ENCODE measurements at places on chromosomes 12 and 14.
A peak's percentile ranks its signal among the peaks of the same experiment; 100 is the strongest.

- no peak for DNase-seq
Measured at GRCh38 chr12:30691122-30691879, 4.4 kb downstream of the IPO8 start.

GRCh38 chr14:91341334-91341733, 76.3 kb downstream of the CCDC88C start:
- no peak for DNase-seq

GRCh38 chr12:84696908-84697540, 215.6 kb downstream of the SLC6A15 start:
- no peak for DNase-seq

- DNase-seq = no peak
Measured at GRCh38 chr12:92921877-92922276, 7.2 kb downstream of the EEA1 start.

DNA sequence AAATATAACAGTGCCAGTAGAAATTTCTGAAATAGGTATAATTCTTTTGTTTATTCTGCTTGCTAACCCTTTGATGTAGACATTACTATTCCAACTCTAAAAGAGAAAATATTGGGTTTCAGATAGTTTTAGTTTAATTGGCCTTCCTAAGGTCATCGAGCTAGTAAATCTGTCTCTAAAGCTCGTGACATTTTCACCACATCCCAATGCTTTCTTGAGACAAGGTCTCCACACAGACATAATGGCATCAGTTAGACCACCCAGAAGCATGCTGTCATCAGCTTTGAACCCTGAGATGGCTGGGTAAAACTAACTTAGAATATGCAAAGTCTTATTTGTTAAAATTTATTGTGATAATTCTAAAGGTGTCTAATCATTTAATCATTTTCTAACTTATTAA, 52.0 kb downstream of the PIK3C2G start:
- DNase-seq = no peak

GRCh38 chr12:124493809-124494750, 73.3 kb downstream of the NCOR2 start:
- no peak for DNase-seq

- no peak for DNase-seq
Measured at GRCh38 chr12:56683-57346, 9.8 kb upstream of the IQSEC3 start.

- no peak for DNase-seq
Measured at GRCh38 chr12:45518291-45519235, 210.9 kb upstream of the ARID2 start.

GRCh38 chr12:80470403-80470802, 26.4 kb downstream of the PTPRQ start:
- DNase-seq = no peak

GRCh38 chr12:13841358-13841757, 140.0 kb downstream of the GRIN2B start:
- DNase-seq = no peak

DNA sequence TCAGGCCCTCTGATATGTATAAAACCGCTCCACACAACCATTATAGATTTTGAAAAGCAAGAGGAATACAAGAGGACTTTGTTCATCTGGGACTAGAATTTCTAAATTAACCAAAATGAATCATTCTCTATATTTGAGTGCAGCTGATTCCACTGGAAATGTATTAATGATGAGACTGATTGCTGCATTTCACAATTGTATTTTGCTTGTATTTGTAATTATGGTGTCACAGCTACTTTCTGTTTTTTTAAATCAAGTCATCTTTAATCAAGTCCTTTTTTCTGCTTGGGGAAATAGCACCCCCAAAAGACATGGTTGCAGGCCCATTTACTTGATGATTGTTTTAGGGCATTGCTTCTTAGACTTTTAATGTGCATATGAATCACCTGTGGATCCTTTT, 162.4 kb downstream of the KICS2 start:
- no peak for DNase-seq

DNA sequence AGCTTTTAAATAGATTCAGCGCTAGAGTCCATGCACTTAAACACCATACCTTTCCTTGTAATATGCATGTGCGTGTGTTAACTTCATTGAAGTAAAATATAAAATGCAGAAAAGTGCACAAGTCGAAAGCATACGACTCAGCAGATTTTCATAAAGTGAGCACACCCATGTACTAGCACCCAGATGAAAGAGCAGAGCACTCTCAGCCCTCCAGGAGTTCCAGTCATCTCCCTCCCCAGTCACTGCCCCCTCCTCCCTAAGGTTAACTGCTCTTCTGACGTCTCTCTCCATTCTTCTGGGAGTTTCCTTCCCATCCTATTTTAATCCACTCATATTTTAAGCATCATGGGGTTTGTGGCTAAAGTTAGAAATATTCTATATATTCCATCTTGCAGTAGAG, 20.2 kb downstream of the RDH12 start:
- DNase-seq = no peak

DNA sequence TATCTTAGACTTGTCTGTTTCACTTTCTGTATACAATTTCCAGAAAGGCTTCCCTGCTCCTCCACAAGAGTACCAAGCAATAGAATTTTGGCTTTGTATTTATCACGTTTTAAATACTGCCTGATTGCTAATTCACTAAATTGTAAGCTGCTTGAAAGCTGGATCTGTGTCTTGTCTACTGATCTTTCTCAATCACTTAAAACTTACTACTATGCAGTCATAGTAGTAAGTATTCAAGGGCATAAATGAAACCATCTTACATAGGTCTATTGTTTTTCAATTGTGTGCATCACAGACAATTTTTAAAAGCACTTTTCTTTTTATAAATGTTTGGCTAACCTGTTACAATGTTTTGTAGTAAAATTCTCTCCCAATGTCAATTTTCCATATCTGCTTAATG, 1.2 kb upstream of the GLIPR1L2 start:
- DNase-seq = peak; percentile 8
